Renal pelvis (tissue), 12 donors: ENCODE measurements at places on chromosomes 11 and 22.

- DNase-seq = no peak
Observed at GRCh38 chr22:20509344-20510047, 2.1 kb downstream of the MED15 start.

DNA sequence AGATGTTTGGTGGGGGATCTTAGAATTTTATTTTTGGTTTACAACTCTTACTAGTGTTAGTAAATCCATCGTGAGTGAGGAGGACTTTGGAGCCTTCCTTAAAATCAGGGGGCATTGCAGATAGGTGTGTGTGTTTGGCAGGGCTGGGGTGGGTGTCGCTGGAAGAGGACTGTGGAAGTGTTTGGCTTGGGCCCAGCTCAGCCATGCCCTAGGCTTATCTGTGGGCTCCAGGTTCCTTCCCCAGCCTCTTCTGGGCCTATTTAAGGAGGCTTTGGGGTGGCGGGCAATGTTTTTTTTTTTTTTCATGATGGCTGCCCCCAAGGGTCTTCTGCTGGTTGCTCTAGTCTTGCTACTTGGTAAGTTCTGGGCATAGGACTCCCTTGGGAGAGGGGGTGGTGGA, 22.1 kb downstream of the MTFP1 start:
- DNase-seq = no peak

GRCh38 chr11:133692126-133692934, 153.0 kb downstream of the SPATA19 start:
- no peak for DNase-seq

DNA sequence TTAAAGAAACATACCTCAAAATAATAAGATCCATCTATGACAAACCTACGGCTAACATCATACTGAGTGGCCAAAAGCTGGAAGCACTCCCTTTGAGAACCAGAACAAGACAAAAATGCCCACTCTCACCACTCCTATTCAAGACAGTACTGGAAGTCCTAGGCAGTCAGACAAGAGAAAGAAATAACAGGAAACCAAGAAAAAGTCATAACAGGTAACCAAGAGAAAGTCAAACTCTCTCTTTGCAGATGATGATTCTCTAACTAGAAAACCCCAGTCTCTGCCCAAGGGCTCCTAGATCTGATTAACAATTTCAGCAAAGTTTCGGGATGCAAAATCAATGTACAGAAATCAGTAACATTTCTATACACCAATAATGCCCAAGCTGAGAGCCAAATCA, 35.6 kb downstream of the TMEM123 start:
- DNase-seq = no peak

GRCh38 chr11:73480677-73481076, 104.5 kb downstream of the RELT start:
- DNase-seq = no peak

- no peak for DNase-seq
Observed at GRCh38 chr22:22465094-22465602, 43.4 kb downstream of the ZNF280B start.

DNA sequence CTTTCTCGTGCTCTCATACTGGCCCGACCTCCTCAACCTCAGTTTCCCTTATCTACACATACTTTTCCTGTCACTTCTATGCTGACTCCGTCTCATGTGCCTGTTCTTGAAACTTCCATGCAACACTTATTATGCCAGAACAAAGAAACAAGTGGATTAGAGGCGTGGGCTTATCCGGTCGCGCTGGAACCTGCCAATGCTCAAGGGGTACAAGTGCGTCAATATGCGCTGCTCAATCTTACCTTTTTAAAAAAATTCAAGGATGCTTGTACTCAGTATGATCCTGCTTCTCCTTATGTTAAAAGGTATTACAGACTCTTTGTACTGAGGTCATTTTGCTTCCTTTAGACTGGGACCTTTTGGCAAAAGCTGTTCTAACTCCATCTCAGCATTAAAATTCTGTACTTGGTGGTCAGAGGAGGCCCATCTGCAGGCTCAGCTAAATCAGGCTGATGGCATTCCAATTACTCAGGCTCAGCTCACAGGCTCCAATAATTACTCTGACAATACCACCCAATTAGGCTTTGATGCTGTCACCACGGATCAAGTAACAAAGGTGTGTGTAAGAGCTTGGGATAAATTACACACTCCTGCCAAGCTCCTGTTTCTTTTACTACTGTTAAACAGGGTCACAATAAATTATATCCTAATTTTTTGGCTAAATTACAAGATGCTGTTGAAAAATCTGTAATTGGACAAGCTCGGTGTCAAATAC, 26.3 kb upstream of the ALDH3B2 start:
- peak; percentile 30 for DNase-seq
